ENCODE measurements at places on chromosomes 2 and 18.

GRCh38 chr2:69034845-69035244, 21.9 kb downstream of the ANTXR1 start:
- no peak for DNase-seq

- no peak for DNase-seq
Measured at GRCh38 chr18:9569178-9569577, 45.2 kb downstream of the PPP4R1 start.

GRCh38 chr2:156211318-156211717, 121.2 kb downstream of the NR4A2 start:
- no peak for DNase-seq

- DNase-seq: no peak
Measured at GRCh38 chr2:77013953-77014352, 508.2 kb downstream of the LRRTM4 start.

DNA sequence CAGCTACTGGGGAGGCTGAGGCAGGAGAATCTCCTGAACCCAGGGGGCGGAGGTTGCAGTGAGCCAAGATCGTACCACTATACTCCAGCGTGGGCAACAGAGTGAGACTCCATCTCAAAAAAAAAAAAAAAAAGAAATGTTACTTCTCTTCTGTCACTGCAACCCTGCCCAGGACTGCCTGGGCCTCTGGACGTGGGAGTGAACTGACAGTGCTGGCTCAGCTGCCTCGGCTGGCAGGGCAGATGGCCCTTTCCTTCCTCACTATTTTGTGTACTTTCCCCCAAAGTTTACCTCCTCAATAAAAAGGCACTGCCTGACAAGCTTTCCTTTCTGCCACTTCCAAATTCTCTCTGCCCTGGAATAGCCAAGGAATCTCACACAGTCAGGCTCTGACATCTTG, 12.5 kb upstream of the GPR155 start:
- DNase-seq: no peak
